ENCODE measurements at places on chromosomes 1 and 21. TPM values are rescaled to one million over a fixed set of nuclear protein-coding genes. Genes with fewer than 3 reads are reported as not detected.

The OR2L3 gene
- total RNA-seq, result under 0.01 TPM

The MROH7 gene
- 0.51 TPM for total RNA-seq

The APCS gene
- total RNA-seq, result 1,740 TPM

The MCOLN3 gene
- total RNA-seq, result not detected

The COL9A2 gene
- total RNA-seq, result 0.19 TPM

The C1orf74 gene
- 1.8 TPM for total RNA-seq

The MX2 gene
- total RNA-seq, result 4.7 TPM

The CRP gene
- total RNA-seq, result 103 TPM

The NPR1 gene
- total RNA-seq, result 15.8 TPM

The RGS16 gene
- total RNA-seq, result 2.7 TPM

The INKA2 gene
- 0.67 TPM for total RNA-seq

The MTFR1L gene
- total RNA-seq, result 48.4 TPM

The AMY1C gene
- total RNA-seq, result not detected

GRCh38 chr1:7595336-7595735 lies 175.8 kb upstream of the VAMP3 start:
- no peak for DNase-seq

DNA sequence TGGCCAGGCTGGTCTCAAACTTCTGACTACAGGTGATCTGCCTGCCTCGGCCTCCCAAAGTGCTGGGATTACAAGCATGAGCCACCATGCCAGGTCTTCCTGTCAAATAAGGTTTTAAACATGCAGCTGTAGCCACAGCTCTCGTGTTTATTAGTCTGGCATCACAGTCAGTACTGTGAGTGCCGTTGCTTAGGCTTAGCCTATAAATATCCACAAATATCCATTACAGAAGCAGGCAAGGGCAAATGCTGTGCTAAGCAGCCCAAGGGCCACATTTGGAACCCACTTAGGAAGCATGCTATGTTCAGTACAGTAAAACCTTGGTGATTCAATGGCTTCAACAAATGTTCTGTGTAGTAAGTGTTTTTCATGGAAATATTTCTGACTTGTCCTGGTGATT lies 75.9 kb downstream of the KIF1B start:
- no peak for DNase-seq

- DNase-seq, result no peak
These were observed 101.6 kb downstream of the ZMYM4 start for GRCh38 chr1:35369922-35370671.

GRCh38 chr1:161381707-161382106 lies 14.0 kb upstream of the CFAP126 start:
- DNase-seq, result no peak

DNA sequence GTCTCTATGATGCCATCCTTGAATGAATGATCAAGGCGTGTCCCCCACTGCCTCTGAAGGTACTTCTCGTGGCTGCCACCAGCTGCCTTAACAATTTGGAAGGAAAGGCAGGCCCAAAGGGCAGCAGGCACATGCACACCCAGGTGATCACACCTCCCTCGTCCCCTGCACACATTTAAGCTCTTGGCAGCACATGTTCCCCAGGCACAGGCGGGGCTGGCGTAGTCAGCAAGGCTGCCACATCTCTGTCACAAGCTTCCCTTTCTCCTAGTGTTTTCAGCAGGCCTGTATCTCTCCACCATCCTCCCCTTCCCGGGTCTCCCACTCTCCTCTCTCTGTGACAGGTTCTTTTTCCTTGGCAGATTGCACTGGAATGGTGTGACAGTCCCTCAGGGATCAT lies 111.9 kb downstream of the CACNA1E start:
- DNase-seq, result no peak

- no peak for DNase-seq
These were observed 14.1 kb downstream of the TTC3 start for GRCh38 chr21:37087188-37087587.

- no peak for DNase-seq
These were observed 7.2 kb upstream of the COL6A1 start for GRCh38 chr21:45974073-45975019.

- DNase-seq, result no peak
These were observed 34.0 kb upstream of the ADGRL4 start for GRCh38 chr1:79040424-79041082.

DNA sequence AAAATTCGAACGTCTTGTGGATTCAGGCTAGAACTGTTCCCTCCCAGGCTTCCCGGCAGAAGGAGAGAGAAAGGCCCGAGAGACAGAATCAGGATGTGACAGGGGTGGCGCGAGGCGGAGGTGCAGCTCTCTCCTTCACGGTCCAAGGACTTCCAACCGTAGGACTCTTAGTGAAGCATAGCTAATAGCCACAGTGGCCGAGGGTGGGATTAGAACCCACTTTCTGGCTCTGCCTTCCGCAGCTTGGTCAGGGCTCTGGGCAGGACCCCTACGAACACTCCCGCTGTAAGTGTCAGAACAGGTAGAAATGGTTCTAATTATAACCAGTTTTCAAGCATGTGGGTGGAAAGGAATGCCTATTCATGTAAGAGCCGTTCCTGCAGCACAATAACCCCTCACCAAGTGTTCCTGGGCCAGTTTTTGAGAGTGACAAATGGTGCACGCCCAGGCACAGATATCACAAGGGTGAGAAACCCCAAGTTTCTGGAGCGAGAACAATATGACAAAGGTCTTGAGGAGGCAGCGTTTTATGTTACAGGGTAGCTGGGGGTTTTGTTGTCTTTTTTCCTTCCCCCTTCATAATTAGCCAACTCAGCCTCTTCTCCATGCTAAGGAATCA lies 86.4 kb downstream of the SYF2 start:
- no peak for DNase-seq

DNA sequence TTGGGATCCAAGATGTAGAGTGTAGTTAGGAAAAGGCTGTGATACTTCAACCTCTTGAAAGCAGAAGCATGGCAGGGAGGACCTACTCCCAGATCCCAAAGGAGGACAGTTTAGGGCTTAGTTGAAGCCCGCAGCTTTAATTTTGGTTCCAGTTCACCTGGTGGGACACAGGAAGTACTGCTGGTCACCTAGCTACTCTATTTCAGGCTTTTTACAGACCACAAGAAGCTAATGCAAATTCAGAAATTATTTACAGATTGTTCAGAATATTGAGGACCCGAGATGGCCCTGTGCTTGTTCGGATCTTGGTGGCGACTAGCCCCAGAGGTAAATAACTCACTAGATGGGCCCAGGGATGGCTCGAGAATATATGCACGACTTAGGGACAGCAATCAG lies 6.4 kb upstream of the SMCP start:
- no peak for DNase-seq

- no peak for DNase-seq
These were observed 58.6 kb downstream of the MDM4 start for GRCh38 chr1:204574865-204575163.

DNA sequence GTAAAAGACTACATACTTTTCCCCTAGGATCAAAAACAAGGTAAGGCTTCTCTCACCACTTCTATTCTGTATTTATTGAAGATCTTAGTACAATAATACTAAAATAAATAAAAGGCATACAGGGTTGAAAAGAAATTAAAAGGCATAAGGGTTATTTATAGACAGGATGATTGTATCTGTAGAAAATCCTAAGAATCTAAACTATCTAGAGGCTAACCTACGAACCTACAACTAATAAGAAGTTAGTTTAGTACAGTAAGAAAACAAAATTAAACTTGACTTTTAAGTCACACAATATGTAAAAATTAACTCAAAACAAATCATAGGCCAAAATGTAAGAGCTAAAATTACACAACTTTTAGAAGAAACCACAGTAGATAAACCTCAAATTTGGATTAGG lies 50.4 kb upstream of the ADAM30 start:
- no peak for DNase-seq

GRCh38 chr21:32914424-32915039 lies 111.2 kb upstream of the OLIG2 start:
- DNase-seq, result no peak

DNA sequence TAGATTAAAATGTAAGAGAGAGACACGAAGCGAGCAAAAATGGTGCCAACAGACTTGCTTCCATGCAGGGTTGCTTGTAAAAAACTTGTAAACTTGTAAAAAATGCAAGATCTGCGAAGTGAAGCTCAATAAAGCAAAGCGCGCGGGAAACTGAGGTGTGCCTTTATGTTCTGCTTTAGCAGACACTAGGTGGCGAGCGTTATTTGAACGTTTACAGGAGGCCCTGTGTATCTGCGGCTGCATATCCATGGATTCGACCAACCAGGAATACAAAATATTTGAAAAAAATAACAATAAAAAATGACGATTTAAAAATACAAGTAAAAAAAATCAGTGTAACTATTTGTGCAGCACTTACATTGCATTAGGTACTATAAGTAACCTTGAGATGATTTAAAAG lies 1.5 kb downstream of the UBE2G2 start:
- DNase-seq, result no peak

- DNase-seq, result no peak
These were observed 1.4 kb downstream of the STXBP3 start for GRCh38 chr1:108747898-108748297.

GRCh38 chr1:8430476-8430875 lies 112.6 kb downstream of the SLC45A1 start:
- DNase-seq, result no peak

- DNase-seq, result no peak
These were observed 114.8 kb upstream of the DPYD start for GRCh38 chr1:98035602-98036002.

GRCh38 chr1:175733722-175734121 lies 9.7 kb downstream of the TNR start:
- DNase-seq, result peak; percentile 57

DNA sequence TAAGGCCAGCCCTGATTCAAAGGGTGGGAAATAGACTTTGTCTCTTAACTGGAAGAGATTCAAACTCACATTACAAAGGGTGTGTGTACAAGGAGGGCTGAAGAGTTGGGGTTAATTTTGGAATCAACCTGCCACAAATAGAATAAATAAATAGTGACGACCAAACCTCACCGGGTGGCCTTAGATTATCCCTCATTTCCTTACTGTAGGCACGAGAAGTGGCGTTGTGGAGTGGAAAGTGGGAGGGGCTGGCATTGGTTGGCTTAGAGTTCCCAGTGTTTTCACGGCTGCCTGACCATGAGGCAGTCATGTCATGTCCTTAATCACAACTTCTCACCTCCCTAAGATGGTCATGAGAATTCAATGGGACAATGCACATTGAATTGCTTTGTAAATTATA lies 21.3 kb upstream of the RUNX1 start:
- DNase-seq, result no peak

DNA sequence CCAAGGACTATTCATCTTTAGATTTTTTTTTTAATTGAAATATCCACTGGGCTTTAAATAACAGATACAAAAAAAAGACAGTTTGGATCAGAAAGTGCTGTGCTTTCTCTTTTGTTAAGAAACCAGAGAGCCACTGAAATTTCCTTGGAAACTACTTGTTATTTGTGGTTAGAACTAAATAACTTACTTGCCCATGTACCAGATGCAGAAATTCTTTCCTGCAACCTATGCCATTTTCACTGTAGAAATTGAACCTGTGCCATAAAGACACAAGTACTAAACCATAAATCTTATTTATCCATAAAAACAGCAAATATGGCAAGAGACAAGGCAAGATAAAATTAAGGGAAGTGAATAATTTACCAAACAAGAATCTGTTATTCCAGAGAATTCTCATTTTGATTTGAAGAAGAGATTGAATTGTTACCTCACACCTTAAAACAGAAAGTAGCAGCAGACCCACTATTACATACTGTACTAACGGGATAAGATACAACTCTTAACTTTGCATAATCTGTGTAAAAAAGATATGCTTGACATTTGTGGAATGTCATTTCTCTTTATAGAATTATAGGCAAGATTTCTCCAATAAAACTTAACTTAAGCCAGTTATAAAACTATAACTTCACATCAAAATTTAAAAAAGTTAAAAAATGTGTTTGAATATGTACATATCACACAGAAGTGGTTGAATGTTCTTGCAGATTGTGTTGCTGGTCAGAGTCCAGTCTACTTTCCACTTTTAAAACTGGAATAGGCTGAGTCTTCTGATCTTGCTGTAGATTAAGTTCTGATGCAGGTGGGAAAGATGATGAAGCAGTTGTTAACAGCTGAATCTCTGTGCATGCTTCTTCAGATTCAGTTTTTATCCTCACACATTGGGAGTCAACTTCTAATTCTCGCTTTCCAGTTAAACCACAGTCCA lies 6.3 kb upstream of the PHTF1 start:
- DNase-seq, result no peak

- peak; percentile 69 for DNase-seq
These were observed 58.4 kb upstream of the CXADR start for GRCh38 chr21:17454315-17455027.

DNA sequence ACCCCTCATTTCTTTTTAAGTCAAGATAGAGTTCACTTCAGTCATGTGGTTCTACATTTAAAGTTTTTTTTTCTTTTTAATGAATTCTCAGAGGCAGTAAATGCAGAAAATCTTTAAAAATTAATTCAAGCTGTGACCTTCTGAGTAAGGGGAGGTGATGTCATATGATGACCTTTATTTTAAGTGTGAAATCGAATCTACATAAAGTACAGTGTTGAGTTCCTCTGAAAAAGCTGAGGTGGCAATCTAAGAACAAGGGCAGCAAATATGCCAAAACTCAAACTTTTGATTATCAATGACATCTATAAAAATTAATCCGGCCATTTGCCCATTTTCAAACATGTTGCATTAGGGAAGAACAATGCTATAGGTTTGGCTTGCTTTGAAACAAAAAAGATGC lies 173.5 kb downstream of the CDC7 start:
- DNase-seq, result no peak

DNA sequence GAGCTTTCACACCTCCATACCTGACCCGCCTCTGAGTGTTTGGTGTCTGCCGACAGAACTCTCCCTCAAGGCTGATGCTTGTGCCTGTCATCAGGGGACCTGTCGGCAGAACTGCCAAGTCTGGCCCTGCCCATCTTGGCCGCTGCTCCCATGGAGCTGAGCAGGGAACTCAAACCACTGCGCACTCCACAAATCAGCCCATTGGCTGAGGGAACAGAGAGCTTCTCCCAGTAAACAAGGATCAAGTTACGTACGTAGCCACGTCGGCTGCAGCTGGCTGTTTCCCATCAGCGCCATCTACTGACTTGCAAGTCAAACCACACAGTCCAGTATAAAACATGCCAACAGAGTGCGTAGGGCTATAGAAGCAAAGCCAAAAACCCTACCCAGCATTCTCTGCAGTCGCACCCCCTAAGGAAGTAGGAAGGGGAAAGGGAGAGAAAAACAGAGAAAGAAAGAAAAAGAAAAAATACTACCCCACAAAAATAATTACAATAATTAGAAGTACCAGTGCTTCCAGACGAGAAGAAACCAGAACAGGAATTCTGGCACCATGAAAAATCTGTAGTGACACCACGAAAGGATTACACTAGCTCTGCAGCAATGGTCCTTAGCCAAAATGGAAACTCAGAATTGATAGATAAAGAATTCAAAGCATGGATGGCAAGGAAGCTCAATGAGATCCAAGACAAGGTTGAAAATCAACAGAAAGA lies 13.1 kb downstream of the KRTAP13-1 start:
- no peak for DNase-seq
